ENCODE measurements at places on chromosomes 12 and 14.

GRCh38 chr12:119687406-119687805 is 19.5 kb downstream of the PRKAB1 start:
- no peak for DNase-seq

DNA sequence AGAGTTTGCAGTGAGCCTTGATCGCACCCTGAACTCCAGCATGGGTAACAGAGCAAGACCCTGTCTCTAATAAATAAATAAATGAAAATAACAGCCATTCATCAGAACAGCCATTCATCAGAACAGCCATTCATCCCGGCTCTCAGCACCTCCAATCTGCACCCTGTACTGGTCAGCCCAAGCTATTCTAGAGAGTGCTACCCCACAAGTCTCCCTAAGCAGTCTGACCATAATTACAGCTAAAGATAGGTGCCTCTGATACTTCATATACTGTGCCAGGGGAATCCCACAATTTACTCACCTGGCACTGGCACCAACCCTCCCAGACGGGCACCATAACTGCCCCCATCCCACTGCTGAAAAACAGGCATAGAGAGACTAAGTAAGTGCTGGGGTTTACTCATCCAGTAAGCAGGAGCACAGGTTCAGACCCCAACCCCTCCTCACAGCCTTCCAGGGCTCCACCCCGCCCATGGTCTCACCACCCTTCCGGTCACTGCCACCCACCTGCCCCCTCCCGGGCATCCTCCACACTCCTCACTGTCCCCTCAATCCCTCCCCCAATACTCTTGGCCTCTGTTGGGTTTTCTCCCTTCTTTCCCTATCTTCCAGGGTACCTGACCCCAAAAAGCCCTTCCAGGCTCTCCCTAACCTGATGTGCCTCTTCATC is 15.2 kb upstream of the EIF5 start:
- DNase-seq, result no peak

DNA sequence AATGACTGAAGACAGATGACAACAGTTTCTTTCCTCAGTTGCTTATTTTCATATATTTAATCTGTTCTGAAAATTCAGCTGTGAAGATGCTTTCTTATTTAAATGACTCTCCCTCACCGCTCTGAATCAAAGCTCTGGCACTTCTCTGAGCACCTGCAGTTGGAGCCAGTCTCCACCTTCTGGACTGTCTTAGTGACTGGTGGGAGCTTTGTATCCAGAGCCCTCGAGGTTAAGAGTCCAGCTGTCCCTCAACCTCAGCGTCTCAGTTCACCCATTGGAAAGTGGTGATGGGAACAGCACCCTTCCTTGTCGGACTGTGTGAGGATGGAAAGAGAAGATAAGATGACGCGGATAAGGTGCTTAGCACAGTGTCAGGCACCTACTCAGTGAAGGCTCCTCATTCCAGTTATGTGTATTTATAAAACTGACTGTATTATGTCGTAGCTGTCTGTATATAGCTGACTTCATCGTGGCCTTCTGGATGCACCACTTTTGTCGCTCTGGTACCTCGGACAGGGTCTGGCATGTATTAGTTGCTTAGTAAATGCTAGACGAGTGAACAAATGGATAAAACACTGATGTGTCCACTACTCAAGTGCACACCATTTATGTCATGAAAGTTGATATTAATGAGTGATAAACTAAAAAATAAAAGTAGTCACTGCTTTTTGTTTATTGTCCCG is 34.5 kb downstream of the ELK3 start:
- no peak for DNase-seq

GRCh38 chr12:120813588-120814153 is 88.0 kb downstream of the ACADS start:
- no peak for DNase-seq

- no peak for DNase-seq
Observed at GRCh38 chr12:105235281-105235731, 668 bp downstream of the APPL2 start.

GRCh38 chr12:68506619-68507018 is 104.1 kb upstream of the RAP1B start:
- no peak for DNase-seq

GRCh38 chr12:52032446-52032803 is 18.8 kb upstream of the NR4A1 start:
- no peak for DNase-seq

Data from T-cell (primary cell).